ENCODE measurements at places on chromosomes 6 and 20.

DNA sequence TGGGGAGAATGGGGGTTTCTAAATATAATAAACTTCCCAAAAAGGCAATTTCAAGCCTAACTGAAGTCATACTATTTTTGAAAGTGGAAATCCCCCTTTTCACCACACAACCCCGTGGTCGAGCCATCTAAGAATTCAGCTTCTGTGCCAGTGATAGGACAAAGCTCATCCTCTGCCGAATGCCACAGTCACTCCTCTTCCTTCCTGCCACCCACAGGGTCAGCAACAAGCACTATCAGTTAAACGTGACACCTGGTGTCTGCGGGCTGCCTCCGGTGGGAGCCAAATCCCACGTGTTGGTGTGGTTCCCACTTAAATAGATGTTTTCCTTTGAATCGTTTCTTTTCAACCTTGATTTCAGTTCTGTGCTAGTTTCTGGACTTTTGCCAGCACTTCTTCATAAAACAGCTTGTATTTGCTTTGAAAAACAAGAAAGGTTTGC lies 60.7 kb downstream of the TNFAIP3 start:
- peak; percentile 73 for DNase-seq

GRCh38 chr20:14117768-14118167 lies 122.5 kb downstream of the MACROD2 start:
- no peak for DNase-seq

GRCh38 chr6:18511211-18511610 lies 124.1 kb downstream of the RNF144B start:
- no peak for DNase-seq

GRCh38 chr20:58982406-58983114 lies 1.5 kb downstream of the NELFCD start:
- DNase-seq = no peak

DNA sequence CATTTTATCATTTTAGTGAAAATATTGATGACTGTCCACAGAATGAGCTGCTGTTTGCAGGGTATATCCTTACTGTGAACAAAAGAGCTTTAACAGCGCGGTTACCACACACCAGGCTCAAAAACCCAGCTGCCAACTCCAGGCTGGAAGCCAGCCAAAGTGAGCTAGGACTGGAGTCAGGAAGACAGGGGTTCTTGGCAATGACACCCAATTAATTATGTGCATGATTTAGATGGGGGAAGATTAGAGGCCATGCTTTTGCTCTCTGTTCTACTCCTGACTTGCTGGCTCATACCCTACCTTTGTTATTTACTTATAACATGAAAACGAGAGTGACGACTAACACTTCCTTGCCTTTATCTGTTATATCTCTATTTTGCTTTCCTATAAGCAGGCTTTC lies 128.9 kb upstream of the SHLD1 start:
- no peak for DNase-seq

DNA sequence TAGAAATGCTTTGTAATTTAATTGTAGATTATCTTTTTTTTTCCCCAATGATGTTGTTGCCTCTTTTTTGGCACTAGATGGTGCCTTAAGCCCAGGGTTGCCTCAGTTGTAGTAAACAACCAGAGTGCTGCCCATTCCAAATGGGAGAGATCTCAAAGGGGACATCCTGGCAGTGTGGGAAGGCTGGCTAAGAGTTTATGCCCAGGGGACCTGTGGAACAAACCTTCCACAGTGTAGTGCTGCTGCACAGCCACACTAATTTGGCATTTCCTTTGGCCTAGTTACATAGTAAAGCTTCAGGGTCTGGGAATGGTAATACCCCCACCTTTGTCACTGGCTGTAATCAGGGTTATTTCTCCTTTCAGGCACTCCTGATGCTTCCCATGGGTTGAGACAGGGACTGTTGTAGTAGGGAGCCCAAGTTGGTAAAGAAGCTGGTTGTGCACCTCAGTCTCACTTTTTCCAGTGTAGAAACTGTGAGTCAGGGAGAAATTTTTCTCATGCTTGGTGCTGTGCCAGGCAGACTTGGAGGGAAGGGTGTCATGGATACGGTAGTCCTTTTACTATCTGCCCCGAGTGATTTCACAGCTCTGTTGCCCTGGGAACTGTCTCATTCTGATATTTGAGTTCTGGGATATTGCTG lies 177.8 kb upstream of the ECI2 start:
- no peak for DNase-seq

DNA sequence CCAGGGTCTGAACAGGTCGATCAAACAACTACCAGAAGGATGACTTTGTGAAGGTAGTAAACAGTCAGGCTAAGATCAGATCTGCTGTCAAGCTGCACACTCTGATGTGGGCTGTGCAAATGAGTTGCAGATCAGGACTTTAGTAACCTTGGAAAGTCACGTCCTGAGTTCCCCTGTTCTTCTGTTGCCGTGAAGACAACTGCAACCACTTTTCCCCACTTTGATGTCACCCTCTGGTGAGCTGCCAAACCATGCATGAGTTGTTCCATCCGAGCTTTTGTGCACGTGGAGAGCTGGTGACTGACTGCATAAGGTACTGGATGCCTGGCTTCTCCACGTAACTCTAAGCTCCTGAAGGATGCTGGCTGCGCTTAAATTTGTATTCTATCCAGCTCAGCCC lies 111.0 kb downstream of the CD83 start:
- DNase-seq = peak; percentile 20

GRCh38 chr6:113882336-113883022 lies 25.3 kb downstream of the MARCKS start:
- DNase-seq = no peak

Measured in stimulated activated CD4-positive, alpha-beta T cell treated with anti-CD3 and anti-CD28 coated beads, TNF-alpha, amount 100 ng/mL, for 48 hours (primary cell).